OCI-LY7 (cell line): ENCODE measurements at places on chromosomes 3 and 15.
A peak's percentile ranks its signal among the peaks of the same experiment; 100 is the strongest.

DNA sequence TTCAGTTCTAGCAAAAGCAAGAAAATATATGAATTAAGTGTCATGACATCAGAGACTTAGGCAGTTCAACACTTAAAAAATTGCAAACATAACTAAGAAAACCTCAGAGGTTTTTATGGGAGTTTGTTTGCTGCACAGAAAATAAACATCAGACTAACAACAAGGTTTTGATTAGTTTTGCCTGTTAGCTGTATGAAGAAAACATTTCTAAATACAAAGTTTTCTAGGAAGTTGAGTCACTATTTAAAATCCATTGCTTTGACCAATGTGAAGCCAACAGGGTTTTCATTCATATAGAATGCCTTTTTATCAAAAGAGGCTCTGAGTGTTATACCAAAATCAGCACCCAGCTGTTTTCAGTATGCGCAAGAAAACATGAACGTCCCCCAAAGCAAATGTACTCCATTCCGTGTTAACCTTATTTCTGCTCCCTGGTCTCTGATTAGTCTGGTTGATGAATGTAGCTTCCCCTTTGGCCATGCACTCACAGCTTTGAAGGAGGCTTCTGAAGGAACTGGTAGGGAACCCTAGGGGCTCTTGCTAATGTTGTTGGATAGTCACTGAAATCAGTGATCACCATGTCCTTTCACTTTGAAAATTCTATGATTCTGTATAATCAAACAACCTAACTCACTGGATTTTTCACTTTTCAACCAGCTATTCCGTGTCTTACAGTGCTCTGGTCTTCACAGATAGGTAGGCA lies 89.6 kb upstream of the TSEN2 start:
- no peak for DNase-seq

- DNase-seq, result no peak
These were observed 3.7 kb downstream of the DLL4 start for GRCh38 chr15:40932649-40933516.

DNA sequence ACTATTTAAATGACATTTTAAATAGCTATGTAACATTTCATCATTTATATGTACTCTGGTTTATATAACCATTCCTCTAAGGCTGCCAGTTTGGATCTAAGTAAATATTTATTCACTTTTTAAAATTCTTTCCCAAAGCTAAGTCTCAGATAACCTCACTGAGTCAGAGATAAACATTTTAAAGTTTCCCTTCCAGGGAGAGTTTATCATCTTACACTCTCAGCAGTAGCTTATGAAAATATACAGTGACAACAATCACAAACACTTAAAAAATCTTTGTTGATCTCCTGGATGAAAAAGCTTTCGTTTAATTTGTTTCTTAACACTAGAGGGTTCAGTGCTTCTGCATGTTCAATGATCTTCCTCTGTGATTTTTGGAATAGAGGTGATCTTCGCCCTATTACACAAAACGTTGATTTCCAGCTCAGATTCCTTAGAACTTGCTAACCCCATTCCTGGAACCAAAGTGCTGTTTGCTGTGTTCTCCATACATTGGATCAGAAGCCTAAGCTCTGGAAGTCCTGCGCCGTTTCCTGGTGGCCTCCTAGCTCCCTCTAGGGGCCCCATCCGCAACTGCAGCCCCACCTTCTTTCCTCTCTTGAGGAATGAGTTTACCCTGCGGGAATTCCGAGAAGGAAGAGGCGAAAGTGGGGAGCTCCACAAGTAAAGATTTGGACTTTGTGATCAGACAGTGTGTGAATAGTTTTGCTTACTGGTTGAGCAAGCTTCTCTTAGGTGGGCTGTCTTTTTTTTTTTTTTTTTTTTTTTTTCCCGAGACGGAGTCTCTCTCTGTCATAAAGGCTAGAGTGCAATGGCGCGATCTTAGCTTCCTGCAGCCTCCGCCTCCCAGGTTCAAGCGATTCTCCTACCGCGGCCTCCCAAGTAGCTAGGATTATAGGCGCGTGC lies 29.3 kb upstream of the SACM1L start:
- DNase-seq, result peak; percentile 55

DNA sequence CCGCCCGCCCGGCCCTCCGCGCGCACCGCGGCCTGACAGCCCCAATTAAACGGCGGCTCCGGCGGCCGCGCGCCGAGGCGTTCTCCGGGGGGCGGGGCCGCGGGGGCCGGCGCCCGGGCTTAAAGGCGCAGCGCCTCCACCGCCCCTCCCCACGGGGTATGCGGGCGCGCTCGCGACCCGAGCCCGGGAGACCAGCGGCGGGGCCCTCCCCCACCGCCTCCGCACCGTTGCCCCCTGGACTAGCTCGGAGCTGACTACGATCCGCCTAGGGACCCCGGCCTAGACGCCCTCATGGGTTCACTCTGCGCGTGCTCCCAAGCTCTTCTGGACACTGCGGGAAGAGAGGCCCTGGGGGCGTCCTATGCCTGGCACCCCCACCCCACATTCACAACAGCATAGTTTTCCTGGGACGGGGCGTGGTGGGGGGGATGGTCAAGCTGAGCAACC lies at the start of gene DUSP7:
Gene DUSP7, minus strand, starts transcription at position 51 of the 447 bp plus-strand sequence. CDS start 205 bp downstream, outside the sequence.
- DNase-seq, result peak; percentile 84

- DNase-seq, result no peak
These were observed 477.7 kb downstream of the ZBBX start for GRCh38 chr3:166902374-166902773.

DNA sequence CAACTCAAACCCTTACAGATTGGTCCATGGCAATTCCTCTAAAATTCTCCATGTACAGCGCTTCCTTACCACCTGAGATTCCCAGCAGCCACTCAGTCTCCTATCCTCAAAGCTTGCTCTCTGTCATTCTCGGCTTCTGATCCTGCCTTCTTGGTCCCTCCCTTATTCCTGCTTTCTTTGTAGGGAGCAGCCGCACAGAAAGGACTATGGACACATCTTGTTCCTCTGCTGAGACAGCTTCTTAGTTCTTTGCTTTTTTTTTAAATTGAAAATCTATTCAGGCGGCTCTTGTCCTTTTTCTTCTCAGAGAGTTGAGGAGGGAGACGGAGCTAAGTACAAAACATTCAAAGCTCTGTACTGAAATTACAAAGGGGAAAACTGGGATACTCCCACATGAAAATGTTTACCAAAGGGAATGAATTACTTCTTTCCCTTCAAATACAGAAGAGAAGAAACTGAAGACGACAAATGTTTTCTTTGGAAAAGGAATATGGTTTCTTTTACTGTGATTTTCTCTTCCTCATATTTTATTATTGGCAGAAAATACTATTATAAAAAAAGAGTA lies 285.1 kb downstream of the IL20RB start:
- no peak for DNase-seq
